Hypothalamus (tissue), 51 donors: ENCODE measurements at places on chromosomes 12 and 14.

- no peak for DNase-seq
Measured at GRCh38 chr14:65321370-65321875, 91.1 kb upstream of the FUT8 start.

DNA sequence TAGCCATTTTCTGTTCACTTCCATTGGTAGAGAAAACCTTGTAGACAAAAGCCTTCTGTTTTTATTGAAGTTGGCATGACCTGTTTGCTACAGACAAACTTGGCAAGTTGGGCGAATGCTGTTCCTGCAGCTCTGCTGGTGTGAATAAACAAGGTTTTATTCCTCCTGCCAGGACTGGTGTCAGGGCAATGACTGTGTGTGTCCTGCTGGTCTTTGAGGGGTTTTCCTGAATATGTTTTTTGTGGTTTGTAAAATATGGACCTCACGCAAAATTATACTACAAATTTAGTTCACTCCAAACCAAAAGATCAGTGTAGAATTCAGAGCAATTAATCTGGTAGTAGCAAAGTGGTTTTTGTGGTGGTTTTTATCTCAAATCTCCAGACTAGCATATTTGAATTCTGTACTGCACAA is 140.8 kb downstream of the ERC1 start:
- no peak for DNase-seq

DNA sequence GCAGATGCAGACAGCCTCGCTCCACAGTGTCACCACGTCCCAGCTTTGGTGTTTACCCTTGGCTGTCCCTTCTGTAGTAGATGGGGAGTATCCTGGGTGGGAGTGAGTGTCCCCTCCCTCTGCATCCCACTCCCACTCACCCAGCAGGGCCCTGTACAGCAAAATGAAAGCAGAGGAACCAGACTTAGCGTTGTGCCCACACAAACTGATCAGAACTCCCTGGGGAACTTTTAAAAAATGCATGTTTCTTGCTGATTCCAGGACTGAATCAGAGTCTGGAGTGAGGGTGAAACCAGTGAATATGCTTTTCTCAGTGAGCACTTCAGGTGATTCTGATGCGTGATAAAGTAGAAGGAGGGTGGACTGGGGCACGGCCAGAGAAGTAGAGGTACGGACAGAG is 2.9 kb downstream of the ACVRL1 start:
- no peak for DNase-seq

- no peak for DNase-seq
Measured at GRCh38 chr12:30329281-30329680, 366.4 kb downstream of the IPO8 start.

DNA sequence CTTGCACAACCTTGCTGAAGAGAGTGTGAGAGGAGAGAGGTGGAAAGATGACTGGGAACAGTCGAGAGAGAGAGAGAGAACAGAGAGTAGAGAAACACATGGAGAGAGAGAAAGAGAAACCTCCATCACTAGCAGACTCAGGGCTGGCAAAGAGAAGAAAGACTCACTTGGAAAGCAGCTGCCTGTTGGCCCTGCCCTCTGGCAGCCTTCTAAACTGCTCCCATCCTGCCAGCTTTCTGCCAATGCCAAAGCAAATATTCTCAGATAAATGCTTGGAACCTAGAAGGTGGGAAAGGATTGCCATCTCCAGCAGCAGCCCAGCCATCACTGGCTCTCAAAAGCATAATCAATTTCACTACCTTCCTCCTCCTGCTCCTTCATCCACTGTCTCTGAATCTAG is 107.9 kb upstream of the WSCD2 start:
- DNase-seq, result no peak

DNA sequence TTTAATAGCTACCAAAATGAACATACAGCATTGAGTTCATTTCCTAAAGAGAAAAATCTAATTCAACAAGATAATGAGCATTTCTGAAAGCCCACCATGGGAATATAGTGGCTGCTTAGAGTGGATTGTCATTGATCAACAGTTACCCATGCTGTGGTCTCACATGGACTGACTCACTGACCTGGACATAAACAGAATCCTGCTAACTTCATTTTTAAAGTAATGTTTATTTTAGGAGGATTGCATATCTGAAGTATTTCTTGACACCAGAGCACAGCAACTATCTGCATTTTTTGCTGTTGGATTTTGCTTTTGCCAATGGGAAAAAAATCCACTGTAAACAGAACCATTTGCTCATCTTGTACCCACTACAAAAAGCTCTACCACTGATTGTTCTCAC is 71.7 kb downstream of the KCNC2 start:
- no peak for DNase-seq

DNA sequence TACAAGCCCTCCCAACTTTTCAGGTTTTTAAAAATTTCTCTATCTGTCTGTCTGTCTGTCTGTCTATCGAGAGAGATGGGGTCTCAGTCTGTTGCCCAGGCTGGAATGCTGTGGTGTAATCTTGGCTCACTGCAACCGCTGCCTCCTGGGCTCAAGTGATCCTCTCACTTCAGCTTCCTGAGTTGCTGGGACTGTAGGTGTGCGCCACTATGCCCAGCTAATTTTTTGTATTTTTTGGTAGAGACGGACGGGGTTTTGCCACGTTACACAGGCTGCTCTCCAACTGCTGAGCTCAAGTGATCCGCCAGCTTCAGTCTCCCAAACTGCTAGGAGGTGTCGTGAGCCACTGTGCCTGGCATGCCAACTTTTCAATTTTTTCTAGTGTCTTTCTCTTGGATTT is 437.2 kb downstream of the PCNX1 start:
- DNase-seq, result no peak

DNA sequence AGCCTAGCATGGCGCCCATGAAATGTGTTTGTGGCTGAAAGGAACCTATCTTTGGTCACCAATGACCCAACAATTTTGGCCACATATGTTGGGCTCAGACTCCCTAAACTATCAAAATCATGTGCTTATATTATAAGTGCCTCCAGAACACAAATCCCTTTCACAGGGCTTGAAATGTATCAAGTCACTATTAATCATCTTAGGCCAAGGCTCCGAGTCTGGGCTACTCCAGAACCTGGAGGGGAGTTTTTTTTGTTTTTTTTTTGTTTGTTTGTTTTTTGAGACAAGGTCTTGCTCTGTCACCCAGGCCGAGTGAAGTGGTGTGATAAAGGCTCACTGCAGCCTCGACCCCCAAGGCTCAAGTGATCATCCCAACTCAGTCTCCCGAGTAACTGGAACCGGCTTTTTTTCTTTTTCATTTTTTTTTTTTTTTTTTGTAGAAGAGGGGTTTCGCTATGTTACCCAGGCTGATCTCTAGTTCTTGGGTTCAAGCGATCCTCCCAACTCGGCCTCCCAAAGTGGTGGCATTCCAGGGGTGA is 989 bp upstream of the DRAM1 start:
- no peak for DNase-seq

- DNase-seq, result no peak
Measured at GRCh38 chr12:6082613-6083012, 41.9 kb downstream of the VWF start.

- no peak for DNase-seq
Measured at GRCh38 chr14:59268011-59268410, 79.5 kb downstream of the DAAM1 start.

- DNase-seq, result no peak
Measured at GRCh38 chr12:79782172-79782900, 91.6 kb upstream of the PAWR start.

DNA sequence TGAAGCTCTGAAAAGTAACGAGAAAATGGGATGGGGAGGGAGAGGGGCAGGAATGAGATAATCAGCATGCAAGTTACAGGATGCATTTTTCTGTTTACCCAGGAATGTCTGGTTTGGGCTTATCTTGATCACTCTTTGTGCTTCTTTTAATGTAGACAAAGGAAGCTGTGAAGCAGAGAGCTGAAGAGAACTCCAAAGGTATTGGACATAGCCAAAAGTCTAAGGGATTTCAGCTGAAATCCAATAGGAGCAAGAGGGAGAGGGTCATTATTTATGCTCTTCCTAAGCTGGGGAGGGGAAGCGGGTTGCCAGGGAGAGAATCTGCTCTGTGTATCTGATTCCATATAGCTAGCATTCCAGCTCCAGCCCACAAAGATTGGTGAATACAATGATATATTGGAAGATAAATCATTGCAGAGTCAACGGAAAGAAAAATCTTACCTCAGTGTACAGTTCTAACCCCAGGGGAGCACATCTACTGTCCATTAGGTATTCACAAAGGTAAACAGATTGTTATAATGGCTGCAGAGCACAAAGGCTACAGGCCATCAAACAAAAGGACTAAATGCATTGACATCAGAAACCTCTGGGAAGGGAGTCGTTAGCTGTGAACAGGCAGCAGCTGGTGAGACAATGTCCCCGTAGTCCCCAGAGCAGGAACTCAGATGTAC is 61.0 kb upstream of the PELI2 start:
- DNase-seq, result no peak

DNA sequence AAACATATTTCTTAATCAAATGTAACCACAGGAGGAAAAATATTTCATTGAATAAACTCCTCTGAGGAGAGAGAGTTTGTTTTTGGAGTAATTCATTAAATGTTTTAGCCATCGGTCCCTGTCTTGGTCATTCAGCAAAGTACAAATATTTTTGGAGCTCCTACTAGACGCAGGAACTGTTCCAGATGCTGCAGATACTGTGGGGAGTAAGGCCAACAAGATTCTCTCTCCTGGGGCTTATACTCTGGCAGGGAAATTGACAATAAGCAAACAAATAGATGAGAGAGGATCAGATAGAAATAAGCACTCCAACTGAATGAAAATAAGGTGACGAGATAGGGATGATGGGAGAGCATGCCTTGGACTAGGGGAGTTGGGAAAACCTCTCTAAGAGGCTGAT is 264.1 kb downstream of the TTC8 start:
- DNase-seq, result no peak

GRCh38 chr14:75184492-75184891 is 8.1 kb upstream of the TMED10 start:
- DNase-seq, result no peak

DNA sequence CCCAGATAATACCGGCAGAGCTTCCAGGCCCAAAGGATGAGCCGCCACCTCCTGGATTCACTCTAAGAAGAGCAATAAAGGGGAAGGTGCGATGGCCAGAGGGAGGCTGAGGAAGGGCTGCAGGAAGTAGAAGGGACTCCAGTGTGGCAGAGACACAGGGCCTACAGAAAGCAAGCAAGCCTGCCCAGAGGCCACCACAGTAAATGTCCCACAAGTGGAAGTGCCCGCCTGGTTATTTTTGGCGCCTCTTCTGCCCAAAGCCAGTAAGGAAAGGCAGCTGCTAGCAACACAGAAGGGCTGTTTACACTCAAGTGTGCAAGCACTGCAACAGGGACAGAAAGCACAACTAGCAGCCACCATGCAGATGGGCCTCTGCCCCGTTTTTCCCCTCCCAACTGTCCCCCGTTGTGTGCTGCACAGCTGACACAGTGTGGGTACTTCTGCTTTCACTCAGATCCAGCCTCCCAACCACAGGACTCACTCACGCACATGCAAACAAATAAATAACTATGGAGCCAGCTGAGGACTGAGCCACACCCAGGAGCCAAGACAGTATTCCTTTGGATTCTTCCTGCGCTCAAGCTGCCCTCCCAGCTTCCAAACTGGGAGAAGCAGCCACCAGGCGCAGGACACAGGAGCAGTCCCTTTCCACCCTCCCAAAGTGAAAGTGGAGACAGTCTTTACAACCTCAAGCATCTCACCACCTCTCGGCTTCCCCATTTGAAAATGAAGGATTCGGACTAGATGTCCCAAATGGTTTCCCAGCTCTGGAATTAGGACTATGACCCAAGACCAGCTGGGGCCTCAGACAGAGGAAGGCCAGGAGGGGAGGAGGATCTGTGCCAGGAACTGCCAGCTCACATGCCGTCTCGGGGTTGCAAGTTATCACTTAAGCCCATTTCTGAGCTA is 40.0 kb upstream of the PNMA1 start:
- peak; percentile 32 for DNase-seq

DNA sequence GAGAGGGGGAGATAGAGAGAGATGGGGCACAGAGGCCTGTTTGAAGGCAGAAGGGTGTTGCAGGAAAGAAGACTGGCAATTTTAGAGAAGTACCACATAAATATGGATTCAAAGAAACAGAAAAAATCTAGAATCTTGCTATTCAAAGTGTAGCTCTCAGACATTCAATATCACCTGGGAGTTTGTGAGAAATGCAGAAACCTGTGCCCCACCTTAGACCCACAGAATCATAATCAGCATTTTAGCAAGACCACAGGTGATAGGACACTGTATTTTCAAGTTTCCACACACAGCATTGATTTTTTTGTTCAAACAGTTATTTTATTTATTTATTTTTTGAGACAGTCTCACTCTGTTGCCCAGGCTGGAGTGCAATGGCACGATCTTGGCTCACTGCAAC is 3.3 kb downstream of the NEDD8 start:
- DNase-seq, result no peak

DNA sequence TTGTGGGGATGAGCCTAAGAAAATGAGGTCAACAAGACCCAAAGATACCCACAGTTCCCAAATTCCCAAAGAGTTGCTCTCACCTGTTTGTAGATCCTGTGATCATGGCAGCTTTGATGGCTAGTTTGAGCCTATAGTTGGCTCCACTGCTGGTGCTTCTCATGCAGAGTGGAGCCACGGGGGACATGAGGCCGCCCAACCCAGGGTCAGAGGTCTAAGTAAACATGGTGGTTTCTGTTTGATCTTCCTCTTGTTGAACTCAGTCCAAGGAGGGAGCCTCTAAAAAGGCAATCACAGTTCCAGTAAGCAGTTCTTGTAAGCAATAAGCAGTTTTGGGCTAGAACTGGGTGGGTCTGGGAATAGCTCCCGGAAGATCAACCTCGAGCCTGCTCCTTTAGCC is 125.6 kb upstream of the DHRS4 start:
- no peak for DNase-seq

DNA sequence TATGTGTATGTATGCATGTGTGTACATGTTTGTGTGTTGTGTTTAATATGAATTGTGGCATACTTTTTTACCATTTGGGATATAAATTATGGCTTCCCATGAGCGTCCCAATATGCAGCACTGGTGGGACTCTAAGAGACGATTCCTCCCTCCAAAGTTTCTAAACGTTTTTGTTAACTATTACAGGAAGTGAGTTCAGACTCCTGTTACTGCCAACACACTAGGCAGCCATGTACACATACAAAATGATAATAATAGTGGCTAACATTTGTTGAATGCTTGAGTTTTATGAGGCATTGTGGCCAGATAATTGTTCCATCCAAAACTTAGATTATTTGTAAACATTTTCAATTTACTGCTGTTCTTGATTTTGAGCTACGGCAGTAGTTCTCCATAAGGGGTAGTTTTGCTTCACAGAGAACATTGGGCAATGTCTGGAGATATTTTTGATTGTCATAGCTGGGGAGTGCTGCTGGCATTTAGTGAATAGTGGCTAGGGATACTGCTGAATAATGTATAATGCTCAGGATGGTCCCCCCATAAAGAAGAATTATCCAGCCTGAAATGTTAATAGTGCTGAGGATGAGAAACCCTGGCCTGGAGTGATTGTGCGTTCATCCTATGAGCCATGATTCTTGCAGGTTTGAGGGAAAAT is 45.1 kb downstream of the ARID2 start:
- no peak for DNase-seq

DNA sequence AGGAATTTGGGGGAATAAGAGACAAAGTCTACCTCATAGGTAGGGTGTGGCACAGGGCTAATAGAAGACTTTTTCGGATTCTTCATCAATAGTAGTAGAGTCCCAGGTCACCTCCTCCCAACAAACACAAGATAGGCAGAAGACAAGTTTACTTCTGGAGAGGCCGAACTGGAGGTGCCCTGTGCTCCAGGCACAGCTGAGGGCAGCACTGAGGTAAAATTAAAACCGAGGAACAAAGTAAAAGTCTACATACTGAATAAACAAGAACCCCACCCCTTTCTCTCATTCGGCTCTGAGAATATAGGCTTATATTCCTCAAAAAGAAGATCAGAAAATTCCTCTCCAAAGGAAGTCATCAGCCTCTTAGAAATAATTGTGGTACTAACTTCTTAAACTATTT is 161.5 kb downstream of the SEC23A start:
- no peak for DNase-seq

- DNase-seq, result no peak
Measured at GRCh38 chr12:120089796-120090195, 26.8 kb downstream of the RAB35 start.
